ENCODE measurements at places on chromosomes 2 and 18. TPM values are rescaled to one million over a fixed set of nuclear protein-coding genes. Genes with fewer than 3 reads are reported as not detected.

TMEM182 gene
- 6.2 TPM for polyA plus RNA-seq

RASGRP3 gene
- polyA plus RNA-seq: 2.8 TPM

HNMT gene
- not detected for polyA plus RNA-seq

C2orf76 gene
- 22.6 TPM for polyA plus RNA-seq

RGPD8 gene
- 3.6 TPM for polyA plus RNA-seq

DNA sequence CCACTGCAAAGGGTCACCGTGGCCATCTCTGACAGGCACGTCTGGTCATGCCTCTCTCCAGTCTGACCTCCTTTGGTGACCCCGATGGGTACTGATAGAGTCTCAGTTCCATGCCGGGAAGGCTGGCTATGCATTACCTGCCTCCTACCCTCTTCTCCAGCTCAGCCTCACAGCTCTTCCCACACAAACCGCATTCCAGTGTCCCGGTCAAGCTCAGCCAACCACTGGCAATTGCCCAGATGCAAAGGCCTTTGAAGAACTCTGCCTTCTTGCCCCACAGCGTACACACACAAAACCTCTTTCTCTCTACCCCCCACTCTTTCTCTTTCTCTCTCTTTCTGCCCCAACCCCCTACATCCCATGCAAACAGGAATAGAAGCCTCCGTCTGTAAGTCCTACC is 37.6 kb downstream of the TMEM163 start:
- no peak for DNase-seq

All from CD4-positive, CD25-positive, alpha-beta regulatory T cell (primary cell).